Cerebellar nuclear complex (tissue), 1 donor: ENCODE measurements at places on chromosomes 11 and 22.

DNA sequence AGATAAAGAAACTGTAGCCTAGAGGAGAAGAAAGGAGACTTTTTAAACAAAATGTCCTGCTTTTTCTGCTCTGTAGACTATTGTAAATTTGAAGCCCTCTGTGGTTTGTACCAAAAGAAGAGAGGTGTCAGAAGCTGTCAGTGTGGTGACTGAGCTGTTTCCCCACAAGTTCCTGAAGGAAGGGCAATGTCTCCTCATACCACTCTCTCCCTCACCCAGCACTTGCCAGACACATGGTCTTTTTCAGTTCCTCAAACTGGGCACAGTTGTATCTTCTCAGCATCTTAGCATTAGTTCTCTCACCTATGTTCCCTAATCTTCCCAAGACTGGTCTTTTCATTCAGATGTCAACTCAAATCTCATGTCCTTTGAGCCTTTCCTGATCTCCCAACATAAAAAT, 4.3 kb downstream of the BCO2 start:
- no peak for DNase-seq

DNA sequence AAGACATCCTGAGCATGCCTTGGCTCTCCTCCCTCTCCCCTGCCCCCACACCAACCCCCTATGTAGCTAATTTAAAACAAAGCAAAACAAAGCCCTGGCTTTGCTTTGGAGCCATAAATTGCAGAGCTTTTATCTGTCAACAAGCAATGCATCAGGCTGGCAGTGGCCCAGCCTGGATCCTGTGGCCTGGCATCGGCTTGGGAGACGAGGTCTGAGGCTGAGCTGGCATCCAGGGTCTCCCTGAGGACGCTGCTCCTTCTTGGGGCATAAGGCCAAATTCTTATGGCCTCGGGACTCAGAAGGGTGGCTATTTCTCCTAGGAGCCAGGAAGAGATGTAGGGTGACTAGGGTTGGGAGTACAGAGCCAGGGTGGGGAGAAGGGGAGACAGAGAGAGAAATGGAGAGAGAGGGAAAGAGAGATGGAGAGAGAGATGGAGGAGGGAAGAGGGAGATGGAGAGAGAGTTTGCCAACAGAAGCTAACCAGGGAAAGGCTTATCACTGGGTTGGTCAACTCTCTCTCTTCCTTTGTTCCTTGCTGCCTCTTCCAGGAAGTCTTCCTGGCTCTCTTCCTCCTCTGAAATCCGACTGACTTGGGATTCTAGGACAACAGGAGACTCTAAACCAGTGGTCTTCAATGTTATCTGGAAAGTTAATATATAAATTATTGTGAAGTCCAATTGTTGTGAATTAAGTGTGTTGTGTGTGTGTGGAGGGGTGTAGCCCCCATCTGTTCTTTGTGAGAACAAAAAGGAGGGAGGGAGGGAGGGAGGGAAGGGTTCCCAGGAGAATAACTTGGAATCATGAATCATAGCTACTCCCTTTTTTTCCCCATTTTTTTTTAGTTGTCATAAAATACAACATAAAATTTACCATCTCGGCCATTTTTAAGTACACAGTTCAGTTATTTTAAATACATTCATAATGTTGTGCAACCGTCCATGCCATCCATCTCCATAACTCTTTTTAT, 29.1 kb downstream of the TSPAN18 start:
- DNase-seq: no peak

DNA sequence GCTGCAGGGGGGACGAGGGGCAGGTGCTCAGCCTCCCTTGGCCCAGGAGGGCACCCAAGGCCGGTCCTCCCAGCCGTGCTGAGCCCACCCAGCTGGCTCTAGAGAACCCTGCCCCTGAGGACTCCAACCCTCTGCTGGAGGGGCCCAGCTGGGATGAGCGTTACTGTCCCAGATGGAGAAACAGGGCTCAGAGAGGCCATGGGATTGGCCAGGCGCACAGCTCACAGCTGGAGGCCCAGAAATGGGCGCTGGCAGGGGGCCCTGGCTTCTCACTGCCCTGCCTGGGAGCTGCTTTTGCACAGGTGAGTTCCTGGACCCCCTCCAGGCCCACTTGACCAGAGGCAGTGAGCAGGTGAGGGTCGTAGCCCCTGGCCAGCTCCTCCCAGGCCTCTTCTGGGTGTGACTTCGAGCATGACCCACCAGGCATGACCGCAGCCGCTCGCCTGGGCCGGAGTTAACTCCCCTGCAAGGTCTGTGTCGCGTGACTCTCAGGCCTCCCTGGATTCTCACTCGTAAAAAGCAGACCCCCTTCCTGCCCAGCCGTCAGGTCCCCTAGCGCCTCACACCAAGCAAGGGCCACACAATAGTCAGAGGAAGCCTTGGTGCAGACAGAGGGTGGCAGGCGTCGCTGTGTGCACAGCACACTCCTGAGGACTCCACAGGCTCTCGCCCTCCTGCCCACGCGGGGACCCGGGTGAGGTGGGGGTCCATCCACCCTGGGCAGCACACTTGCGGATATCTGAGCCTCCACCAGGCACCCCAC, 19.7 kb upstream of the IL17REL start:
- DNase-seq: no peak

DNA sequence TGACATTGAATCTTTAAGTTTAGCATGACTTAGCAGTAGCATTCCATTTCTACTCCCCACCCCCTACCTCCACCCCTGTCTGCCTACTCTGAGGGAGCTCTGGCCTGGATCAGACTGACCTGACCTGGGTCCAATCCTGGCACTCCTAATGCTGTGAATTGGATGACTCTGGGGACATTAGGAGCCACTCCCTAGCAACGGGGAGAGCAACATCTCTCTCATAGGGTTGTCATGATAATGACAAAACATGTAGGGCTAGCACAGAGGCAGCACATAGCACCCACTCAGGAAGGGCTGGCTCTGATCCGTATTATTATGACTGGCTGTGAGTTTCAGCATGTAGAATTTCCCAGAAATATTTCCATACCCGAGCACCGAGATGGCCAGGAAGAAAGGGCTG, 40.5 kb downstream of the CABIN1 start:
- no peak for DNase-seq

DNA sequence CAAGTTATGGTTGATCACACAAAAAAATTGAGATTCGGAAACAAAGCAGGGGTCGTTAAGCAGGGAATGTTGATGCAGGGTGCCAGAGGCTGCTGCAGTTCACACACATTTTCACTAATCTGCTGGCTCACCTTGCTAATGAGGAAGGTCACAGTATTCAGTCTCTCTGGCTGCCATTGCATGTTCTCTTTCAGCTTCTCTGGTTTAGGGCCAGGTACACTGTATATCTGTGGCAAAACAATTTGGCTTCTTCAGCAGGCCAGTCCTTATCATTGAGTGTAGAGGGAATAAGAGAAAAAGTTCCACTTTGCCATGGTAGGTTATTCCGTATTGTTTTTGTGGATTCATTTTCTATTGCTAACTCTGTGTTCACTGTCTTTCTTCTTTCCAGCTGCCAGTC, 283.7 kb upstream of the ANO3 start:
- DNase-seq: no peak

- no peak for DNase-seq
Measured at GRCh38 chr11:102560555-102561011, 30.0 kb upstream of the MMP7 start.

GRCh38 chr11:2587976-2588748, 111.6 kb downstream of the KCNQ1OT1 start:
- DNase-seq: no peak

DNA sequence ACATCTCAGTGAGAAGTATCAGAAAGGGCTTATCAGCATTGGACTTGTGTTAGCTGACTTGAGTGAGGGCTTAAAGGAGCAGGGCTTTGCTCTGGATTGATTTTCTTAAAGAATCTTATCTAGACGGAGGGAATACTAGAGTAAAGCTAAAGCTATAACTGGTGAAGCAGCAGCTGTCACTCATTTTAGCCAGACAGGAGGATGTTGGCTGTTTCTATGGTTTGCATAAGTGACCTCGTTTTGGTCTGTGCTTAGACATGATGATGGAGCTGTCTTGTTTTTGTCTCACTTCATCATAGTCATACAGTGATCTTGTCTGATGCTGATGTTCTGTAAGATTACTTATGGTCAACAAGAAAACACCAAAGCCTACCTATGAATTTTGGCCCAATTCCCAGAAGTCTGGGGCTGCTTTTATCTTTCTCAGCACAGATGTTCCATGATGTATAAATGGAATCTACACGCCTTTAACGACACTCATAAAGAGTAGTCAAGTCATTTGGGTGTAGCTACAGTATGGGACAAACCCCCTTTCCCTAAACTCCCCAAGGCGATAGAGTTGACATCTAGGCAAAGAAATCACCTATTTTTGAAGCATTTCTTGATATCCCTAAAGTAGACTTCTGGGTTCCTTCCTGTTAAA, 77.5 kb upstream of the UCP3 start:
- DNase-seq: no peak

DNA sequence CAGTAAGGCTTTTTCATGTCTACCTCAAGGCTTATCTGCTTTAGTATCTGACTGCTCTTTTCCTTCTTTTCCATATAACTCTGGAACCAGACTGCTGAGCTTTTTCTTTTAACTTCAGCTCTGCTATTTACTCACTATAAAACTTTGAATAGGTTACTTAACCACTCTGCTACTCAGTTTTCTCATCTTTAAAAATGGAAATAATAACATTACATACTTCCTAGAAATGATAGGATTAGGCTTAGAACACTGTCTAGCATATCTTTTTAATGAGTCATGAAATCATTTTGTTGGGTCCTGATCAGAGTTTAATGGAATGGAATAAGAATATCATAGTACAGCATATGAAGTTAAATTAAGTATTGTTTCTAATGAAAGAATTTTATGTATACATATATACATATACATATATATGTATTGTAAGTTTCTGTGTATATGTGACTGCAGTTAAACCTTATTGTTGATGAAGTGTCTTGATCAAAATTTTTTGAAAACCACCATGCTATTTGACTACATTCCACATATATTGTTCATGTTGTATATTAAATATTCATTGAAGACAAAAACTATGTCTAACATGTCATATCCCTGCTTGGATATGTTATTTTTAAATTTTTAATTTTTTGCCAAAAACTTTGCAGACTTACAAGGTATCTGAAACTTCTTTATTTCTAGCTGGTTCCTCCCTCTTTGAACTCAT, 120.2 kb downstream of the METTL15 start:
- no peak for DNase-seq

DNA sequence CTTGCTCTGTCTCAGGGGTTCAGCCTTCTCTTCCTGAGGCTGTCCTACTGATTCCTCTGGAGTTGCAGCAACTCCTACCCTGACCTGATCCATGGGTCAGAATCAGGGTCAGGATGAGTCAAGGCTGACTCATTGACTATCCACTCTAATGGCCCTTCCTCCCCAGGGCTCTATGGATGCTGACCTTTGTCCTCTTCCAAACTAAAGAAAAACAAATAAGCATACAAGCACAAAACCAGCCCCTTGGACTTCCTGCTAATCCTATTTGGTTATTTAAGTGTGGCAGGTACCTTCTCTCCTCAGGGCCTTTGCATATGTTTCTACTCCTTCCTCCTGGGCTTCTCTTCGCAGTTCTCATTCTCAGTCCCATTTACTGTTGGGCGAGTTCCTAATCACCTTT, 204.5 kb upstream of the NAV2 start:
- no peak for DNase-seq

GRCh38 chr22:24219750-24220149, 25.1 kb downstream of the GGT5 start:
- DNase-seq: no peak

DNA sequence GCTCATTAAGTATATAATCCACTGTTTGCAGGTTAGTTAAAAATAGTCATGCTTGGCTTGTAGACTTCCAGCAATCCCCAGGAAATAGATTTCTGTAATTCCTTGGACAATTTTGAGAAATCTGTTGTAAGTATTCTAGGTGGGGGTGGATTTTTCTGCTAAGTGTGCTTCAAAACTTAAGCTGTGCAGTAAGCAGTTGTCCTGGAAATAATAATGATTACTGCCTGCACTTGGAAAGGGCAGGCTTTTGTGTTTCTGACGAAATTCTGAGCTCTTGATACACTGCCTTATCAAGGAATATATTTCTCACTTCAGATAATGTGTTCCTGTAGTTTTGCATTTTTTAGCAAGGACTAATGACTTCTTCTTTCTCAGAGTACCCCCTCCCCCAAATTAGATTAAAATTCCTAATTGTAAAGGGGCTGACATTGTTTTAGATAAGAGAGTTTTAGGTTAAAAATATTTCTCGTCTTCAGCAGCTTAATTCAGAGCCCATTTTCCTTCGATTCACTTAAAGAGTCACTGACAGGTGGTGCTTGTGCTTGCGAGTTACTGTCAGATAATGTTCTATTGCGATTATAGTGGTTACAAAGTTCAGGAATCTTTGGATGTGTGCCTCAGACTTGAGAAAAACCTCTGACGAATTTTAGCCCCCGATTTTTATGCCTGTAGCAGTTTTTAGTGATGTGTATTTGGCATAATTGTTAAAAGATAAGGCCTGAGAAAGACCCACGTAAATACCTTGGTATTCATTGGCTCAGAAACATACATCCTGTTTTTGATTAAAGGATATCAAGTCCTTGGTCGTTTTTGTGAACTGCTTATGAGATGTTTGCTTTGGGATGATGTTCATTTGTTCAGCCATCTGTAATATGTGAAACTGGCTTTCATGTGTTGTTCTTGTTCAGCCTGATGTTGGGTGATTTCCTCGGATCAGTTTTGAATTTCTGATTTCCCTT, 120.5 kb downstream of the HIPK3 start:
- DNase-seq: no peak

DNA sequence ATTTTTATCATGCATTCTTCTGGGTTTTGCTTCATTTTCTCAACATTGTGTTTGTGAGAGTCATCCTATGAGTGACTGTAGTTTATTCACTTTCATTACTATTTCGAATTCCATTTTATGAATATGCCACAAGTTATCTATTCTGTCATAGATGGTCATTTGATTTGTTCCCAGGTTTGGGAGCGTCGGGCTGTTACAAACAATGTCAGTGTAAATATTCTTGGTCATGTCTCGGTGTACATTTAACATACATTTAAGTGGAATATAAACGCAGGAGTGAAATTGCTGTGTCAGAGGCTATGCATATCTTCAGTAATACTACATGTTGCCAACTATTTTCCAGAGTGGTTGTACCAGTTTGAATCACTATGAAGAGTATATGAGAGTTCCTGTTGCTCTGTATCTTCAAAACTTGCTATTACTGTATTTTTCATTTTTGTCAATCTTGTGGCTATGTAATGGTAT, 2.4 kb downstream of the TRIM44 start:
- no peak for DNase-seq

- no peak for DNase-seq
Measured at GRCh38 chr11:99069856-99070444, 49.2 kb downstream of the CNTN5 start.

DNA sequence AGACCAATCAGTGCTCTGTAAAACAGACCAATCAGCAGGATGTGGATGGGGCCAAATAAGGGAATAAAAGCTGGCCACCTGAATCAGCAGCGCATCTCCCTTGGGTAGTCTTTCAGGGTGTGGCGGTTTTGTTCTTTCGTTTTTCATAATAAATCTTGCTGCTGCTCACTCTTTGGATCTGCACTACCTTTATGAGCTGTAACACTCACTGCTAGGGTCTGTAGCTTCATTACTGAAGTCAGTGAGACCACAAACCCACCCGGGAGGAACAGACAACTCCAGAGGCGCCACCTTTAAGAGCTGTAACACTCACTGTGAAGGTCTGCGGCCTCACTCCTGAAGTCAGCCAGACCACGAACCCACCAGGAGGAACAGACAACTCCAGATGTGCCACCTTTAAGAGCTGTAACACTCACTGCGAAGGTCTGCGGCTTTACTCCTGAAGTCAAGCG, 175.5 kb upstream of the PDGFD start:
- no peak for DNase-seq
